Thoracic aorta (tissue), 2 donors: ENCODE measurements at places on chromosomes 5 and 9. TPM values are rescaled to one million over a fixed set of nuclear protein-coding genes. Genes with fewer than 3 reads are reported as not detected.

The PFN3 gene
- not detected for total RNA-seq

The ORM2 gene
- not detected for total RNA-seq

The SLC6A3 gene
- total RNA-seq: not detected

DNA sequence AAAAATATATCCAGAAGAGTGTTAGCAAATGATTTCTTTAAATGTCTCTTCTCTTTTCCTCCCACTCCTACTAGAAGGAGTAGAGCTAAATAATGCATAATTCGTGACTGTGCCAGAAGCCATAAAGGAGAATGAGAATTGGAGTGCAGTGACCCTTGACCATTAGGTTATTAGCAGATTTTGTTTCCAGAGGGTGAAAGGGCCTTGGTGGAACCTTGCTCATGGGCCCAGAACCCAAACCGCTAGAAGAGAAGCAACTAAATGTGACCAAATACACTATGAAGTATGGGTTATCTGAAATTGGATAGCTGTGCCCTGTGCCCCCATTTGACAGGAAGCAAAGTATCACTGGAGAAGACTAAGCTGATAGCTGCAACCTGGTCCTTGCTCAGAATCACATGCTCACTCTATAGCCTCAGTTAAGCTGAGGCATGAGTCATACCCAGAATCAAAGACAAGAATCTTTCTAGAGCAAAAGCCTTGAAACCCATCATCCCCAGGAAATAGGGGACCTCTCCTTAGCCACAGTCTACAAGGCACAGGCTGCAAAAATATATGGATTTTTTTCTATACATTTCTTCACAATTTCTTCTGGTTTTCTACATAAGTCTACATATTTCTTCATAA, 36.3 kb downstream of the CAPSL start:
- DNase-seq: no peak

The PLCXD3 gene
- 5.9 TPM for total RNA-seq

- no peak for DNase-seq
Observed at GRCh38 chr5:37721447-37721871, 118.4 kb downstream of the GDNF start.

DNA sequence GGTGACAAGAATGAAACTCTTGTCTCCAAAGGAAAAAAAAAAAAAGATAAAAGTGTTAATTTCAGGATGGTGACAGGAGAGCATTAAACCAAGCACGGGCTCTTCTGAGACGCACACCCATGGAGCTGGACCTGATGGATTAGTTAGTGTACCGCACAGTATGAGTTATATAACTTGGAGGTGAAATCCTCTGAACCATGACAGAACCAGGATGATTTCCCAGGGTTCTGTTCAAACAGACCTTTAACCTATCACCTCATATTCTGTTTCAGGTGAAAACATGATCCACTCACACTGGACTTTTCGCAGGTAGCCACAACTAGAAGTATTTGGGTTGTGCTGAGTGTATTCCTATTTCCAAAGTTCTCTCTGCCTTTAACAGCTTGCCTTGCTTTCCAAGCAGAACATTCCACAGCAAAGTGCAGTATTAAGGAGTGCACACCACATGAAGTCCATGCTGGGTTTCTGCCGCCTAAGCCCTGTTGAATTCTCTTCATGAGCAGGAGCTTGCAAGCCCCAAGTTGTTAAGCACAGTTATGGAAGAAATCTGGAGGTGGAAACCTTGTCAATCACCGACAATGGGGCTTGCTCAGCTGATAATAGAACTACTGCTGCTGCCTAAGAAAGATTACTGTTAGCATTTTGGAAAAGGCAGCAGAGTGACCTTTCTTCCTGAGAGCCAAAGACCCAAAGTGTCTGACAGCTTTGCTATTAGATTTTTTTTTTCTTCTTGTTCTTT, 461.7 kb downstream of the TLE1 start:
- no peak for DNase-seq

The CXCL14 gene
- 28.7 TPM for total RNA-seq

GRCh38 chr5:171720086-171720485, 65.5 kb upstream of the SMIM23 start:
- no peak for DNase-seq

The FOXD1 gene
- total RNA-seq: 10.0 TPM

DNA sequence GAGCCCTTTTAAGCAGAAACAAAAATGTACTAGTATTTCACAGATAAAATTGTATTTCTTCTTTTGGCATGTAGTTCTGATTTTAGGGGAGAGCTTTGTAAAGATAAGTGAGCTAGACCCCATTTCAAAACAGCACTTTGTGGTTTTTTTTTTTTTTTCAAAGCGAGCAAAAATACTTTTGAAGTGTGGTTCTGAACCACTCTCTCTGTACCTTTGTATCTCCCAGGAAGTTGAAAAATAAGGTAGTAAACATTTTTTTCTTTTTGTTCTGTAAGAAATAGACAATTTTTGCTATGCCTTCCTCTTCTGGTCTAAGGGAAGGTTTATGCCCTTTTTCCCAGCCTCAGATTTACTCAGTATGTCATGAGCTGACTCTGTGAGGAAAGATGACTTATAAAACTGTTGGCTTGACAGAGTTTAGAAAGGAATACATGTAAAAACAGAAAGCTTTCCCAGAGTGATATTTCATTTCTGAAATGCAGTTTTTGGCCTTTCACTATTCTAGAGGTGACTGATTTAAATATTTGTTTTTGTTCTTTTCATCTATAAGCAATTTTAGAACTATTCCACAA, 12.5 kb downstream of the ERCC6L2 start:
- DNase-seq: no peak

GRCh38 chr5:135205632-135206349, 171.8 kb upstream of the PITX1 start:
- DNase-seq: no peak

GRCh38 chr9:127018935-127019334, 103.5 kb downstream of the ANGPTL2 start:
- no peak for DNase-seq

The ENHO gene
- total RNA-seq: not detected

The INSL4 gene
- total RNA-seq: not detected

DNA sequence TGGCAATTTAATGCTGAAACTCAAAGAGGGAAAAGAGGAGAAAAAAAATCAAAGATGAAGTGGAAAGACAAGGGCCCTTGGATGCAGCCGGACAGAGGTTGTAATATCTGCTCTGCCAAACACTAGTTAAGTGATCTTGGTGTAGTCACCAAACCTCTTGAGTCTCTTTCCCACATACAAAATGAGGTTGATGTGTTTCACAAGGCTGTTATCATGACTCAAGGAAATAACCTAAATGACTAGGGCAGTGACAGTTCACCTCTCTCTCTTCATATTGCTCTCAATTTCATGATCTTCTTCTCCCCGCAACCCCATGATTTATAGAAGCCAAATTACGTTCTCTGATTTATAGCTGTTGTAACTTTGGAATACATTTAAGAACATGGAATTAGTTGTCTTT, 44.9 kb downstream of the PIK3R1 start:
- no peak for DNase-seq

The PALM2AKAP2 gene
- total RNA-seq: 84.2 TPM

DNA sequence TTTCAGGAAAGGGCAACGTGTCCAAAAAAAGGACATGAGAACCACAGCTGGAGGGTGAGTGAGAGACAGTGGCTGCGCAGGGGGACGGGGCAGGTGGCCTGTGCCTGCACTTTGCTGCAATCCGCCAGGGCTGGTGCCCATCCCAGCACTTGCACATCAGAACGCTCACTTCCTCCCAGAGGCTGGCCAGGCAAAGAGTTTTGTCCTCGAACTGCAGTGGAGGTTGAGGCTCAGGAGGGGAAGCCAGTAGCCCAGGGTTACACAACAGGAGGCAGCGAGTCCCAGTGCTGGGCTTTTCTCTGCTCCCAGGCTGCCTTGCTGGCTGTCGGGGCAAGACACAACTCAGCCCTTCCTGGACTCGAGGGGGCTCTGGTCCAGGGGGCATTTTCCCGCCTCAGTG, 33.1 kb downstream of the CRB2 start:
- DNase-seq: no peak

The CTSV gene
- total RNA-seq: not detected

- no peak for DNase-seq
Observed at GRCh38 chr9:94983552-94983951, 257.1 kb downstream of the AOPEP start.

DNA sequence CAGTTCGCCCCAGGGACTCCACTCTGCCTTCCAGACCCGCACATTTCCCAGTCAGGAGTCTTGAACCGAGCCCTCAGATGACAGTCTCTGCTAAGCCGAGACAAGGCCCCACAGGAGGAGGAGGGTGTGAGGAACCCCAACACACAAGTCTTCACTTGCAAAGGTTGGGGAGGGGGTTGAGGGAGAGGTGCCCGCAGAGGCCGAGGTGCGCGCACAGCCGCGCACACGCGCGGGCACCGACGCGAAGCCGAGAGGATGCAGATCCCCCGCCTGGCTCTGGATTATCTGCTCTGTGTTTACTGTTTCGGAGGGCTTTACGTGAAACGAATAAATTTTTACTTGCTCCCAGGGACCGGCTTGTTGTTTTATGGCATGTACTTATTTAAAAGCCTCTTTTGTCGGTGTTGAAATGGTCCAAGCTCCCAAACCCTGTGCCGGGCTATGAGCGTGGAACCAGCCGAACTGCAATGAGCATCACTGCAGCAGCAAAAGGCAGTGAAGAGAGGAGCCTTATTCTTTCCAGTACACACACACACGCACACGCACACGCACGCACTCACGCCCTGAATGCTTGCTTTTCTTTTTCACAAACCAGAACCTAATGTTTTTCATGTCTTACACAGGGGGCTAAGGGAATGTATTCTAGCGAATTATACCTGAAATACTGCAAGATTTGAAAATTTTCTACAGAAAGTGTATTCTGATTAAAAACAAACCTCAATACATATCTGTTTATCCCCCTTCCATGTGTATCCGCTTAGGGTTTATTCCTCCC, 297.7 kb downstream of the PARP8 start:
- DNase-seq: no peak

- no peak for DNase-seq
Observed at GRCh38 chr5:167968837-167969236, 322.6 kb upstream of the WWC1 start.

The CACFD1 gene
- total RNA-seq: 15.8 TPM

DNA sequence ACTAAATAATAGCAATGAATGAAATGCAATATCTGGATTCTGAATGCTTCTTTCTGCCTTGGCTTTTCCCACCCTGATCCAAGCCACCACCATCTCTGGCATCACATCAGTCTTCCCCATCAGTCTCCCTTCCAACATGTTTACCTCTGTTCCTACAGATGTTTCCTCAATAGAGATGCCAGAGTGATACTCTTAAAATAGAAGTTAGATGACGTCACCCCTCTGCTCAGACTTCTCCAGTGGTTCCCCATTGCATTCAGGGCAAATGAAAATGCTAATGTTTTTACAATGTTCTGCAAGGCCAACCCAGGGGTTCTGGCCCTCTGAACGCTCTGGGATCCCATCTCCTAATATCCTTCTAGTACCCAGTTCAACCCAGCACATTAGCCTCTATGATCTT, 305.8 kb downstream of the TRIM32 start:
- no peak for DNase-seq

DNA sequence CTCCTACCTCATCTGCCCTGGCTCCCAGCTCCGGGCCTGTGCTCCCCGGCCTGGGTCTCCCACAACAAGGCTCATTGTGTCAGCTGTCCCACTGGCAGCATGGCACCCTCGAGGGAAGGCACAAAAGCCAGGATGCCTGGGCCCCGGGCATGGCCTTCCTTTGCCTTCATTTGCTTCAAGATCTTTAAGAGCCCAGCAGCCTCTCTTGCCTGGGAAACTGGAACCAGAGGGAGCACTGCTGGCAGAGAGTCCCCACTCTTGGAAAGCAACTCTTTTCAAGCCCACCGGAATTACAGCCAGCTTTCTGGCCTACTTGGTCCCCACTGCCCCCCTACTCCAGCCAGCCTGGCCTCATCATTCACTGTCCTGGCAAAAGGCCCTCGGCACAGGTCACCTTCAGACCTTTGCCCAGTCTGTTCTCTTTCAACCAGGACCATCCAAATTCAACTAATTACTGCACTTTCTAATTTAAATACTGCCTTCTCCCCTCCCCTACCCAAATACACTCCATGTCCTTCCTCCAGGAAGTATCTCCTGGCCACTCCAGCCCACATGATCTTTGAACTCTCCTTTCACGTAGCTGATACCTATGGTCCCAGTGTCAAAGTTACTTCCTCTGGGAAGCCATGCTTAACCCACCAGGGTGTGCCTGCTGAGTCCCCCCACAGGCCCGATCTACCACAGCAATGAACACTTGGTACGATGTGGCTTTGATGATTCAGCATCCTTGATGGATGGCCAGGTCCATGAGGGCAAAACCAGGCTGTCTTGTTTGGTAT, 8.9 kb downstream of the ZER1 start:
- DNase-seq: no peak

GRCh38 chr9:84385386-84386040, 45.0 kb upstream of the SLC28A3 start:
- no peak for DNase-seq

DNA sequence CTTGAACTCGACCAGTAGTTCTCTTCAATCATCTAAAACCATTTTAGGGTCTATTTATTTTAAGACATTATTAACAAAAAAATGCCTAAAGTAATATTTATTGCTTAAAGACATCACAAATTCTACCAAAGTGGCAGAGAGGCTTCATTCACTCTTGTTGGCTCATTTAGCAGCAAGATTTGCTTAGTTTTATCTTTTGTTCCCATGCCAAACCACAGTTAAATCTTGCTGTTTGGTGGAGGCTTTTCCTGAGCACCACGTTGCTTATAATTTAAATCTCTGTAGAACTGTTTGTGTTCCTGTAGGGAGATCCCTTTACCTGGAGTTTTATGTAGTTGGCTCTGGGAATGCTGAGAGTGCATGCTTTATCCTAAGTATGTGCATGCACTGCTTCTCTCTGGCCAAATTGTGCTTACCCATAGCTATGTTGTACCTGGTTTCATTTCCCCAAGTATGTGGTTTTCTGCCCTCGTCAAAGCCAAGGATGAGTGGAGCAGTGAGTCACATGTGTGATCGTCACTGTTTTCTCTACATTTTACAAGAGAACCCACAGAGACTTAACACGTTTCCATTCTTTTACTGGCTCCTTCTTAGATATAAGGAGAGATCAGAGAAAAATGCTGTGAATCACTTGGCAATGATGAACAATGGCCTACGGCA, 42.1 kb upstream of the MAST4 start:
- DNase-seq: no peak

DNA sequence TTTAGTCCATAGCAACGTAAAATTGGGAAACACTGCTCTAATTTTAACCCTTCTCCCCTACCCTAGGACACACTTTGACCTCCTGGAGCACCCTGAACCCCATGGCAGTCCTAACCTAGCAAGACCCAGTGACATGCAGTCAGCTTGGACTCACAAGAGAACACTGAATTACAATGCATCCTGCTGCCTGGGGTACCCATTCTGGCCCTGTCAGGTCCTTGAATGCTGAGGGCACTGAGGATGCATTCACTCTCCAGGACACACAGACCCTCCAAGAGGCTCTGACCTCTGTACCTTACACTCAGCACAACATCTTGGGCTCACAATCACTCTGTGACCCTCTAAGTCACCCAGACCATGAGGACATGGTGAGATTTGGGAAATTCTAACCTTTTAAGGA, 1.8 kb upstream of the PROP1 start:
- DNase-seq: no peak

GRCh38 chr5:119058979-119059529, 11.8 kb upstream of the DMXL1 start:
- no peak for DNase-seq
